ENCODE measurements at places on chromosomes 12 and 14.

GRCh38 chr14:75979071-75979571, 2.7 kb downstream of the TGFB3 start:
- DNase-seq: peak; percentile 3

- no peak for DNase-seq
These were observed 25.6 kb downstream of the ALDH2 start for GRCh38 chr12:111792155-111792855.

DNA sequence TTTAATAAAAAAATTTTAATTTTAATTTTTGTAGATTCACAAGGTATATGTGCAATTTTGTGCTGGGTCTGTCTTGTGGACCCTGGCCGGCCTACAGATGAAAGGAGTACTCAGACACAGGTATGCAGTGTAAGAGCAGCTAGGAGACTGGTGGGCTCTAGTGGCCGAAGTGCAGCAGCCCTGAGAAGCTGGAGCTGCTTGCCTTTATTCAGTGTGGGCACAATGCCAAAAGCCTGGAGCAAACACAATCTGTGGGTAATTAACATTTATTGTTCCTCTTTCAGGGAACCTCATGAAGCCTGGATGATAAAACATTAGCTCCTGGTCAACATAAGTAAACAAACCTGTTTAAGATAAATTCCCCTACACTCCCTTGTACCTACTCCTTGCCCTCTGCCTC, 135.7 kb upstream of the SEL1L start:
- DNase-seq: no peak

DNA sequence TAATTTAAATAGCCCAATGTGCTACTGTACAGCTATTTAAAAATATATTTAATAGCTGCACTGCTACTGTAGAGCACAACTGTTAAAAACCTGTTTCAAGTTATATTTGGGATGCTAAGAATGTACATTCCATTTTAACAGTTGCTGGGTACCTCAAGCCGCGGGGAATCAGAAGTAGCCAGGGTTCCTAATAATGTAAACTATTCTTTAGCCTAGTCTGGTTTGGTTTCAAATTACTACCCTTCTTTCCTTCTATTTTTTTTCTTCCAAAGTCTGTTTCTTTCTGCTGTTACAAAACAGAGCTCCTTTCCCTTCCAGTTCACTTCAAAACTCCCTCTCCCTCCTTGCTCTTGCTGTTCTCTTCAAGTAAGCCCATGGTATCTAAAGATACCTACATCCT, 21.3 kb downstream of the SCAF11 start:
- no peak for DNase-seq

DNA sequence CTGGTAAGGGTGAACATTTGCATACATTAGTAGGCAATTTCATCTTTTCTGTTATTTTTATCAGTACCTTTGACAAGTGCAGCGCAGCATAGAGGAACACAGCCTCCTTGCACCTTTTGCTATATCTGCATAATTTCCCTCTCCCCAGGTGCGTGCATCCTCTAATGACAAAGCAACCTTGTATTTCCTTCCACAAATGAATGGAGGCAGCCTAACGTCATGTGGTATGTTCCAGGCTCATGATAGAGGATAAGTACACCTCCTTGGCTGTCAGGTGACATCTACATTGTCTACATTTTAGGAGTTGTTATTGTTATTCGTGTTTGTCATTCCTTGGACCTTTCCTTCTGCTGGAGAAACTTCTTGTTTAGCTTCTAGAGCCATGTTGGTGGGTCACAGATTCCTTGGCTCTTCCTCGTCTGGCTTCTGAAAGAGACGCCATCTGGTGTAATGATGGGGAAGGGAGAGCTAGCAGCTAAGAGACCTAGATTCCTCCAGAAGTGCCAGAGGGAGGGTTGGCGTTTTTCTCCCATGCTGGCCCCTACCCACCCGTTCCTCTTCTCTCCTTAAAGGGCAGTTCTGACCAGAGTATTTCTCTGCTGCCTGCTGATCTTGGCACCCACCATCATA, 37.0 kb downstream of the EVL start:
- DNase-seq: no peak

GRCh38 chr14:32542507-32542906, 213.4 kb downstream of the AKAP6 start:
- DNase-seq: no peak

DNA sequence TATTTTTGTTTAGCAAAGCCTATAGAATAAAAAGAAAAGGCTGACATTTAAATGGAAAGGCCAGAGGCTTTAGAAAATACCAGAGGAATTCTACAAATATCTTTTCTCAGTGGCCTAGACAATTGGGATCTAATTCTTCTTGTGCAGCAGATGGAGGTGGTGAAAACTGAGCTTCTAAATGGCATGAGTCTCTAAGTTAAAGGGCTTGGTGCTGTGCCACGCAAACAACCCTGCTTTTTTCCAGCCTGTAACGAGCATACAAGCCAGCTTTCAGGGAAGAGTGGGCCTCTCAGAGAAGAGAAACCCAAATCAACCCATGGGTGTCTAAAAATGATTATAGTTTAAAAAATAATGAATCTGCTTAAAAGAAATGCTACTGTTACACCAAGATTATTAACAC, 237.9 kb upstream of the NAV3 start:
- no peak for DNase-seq

DNA sequence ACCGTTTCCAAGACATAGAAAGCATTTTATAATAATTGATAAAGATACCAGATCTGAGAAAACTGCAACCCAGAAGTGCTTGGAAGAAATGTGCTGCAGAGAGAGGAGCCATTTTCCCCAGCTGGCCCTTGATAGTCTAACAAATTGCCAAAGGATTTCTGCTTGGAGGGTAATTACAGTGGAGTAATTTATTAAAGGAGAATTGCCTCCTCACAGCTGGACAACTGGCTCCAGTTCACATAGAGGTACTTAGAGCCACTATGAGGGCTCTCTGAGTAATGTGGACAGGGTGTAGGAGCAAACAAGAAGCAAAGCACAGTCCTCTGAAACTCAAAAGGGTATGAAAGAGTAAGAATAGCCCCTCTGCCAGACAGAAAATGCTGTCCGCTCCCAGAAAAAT, 335.6 kb downstream of the SYT1 start:
- DNase-seq: no peak

- DNase-seq: no peak
These were observed 444.1 kb upstream of the TMEM132C start for GRCh38 chr12:127822809-127823411.

GRCh38 chr12:50550530-50551223, 45.9 kb downstream of the DIP2B start:
- no peak for DNase-seq

DNA sequence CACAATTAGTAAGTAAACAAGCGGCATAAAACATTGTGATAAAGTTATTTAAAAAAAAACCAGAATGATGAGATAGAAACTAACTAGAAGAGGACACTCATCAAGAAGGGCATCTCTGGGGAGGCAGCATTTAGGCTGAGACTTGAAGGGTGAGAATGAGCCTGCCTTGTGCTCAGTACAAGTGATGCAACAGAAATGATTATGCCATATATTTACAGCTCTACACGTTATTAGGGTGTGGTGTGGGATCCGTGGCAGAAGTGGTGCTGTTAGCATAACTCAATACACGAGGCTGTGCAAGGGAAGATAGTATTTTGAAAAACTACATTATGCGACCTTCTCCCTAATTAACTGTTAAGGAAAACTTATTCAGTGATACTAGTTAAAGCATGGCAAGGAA, 178.5 kb upstream of the ATF7IP start:
- DNase-seq: no peak

DNA sequence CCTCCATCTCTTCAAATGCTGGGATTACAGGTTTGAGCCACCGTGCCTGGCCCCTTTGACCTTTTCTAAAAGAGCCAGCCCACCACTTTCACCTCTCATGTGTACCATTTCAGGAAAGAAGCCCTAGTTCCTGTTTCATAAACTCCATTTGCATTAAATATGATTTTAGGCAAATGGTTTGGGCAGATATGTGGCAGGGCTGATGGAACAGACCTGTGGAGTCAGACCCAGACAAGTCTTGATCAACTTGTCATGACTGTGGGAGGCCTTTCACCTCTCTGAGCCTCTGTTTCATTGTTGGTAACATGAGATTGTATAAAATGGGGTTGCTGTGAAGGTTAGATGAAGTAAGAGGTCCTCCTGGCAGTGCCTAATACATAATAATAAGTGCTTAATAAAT, 5.2 kb upstream of the MAP3K9 start:
- DNase-seq: no peak

GRCh38 chr12:26231921-26232320, 36.5 kb downstream of the SSPN start:
- no peak for DNase-seq

DNA sequence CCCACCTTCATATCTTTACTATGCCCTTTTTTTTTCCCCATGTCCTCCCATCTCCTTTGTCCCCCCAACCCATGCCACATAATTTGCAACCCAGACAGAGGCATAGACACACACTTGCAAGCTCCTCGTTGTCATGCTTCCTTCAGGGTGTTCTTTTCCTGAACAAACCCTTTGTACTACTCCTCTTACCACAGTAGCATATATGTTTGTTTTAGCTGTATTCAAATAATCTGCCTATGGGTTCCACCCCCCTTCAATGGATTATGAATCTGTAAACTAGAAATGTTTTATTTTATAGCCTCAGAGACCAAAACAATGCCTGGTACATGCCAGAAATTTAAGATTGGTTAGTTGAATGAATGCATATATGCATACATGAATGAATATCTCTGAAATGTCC, 307.1 kb upstream of the E2F7 start:
- DNase-seq: no peak

- no peak for DNase-seq
These were observed 918.7 kb downstream of the AACS start for GRCh38 chr12:125983784-125984500.

GRCh38 chr12:26514364-26514763, 318.6 kb downstream of the ITPR2 start:
- DNase-seq: no peak

GRCh38 chr14:75254381-75254822, 24.2 kb upstream of the FOS start:
- DNase-seq: no peak

- DNase-seq: no peak
These were observed 177.3 kb upstream of the NUDT4 start for GRCh38 chr12:93200291-93200917.

- DNase-seq: peak; percentile 55
These were observed 759 bp upstream of the KLC1 start for GRCh38 chr14:103628221-103628683.

DNA sequence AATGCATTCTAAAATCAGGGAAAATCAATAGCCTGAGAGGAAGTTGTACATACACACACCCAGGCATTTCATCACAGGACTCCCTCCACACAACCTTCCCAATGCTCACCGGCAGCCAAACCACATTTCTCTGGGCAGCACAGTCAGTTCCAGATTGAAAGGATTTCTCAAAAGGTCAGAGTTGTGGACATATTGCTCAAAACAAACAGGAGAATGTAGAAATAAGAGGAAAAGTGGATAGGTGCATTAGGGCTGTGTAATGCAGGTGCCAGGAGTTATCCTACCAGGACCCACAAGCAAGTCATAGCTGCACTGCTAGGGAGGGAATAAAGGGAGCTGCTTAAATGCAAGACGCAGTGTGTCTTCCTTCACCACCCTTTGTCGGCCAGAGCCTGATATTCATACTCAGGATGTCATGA, 62.9 kb downstream of the GCH1 start:
- DNase-seq: no peak

DNA sequence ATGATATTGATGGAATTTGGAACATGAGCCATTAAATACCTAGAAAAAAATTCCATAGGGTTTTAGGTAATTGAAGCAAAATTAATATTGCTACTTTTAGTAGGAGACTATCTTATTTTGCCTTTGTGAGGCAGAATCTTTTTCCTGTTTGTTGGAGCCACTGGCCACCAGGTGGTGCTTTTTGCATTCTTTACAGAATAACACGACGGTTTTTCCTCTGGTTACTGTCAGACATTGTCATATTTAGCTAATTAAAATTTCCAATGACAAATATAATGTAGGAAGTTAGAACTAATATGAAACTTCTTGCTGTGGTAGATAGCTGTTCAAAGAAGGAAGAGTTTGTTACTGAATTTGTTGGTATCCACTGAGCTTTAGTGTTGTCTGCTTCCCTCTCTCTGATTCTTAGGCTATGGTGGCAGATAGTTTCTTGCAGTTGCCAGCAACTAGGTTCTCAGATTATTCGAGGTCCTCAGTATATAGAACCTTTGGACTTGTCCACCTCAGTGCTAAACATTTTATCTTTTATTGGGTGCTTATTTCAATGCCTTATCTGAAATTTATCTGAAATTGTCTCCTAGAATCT, 25.7 kb downstream of the RAB21 start:
- peak; percentile 35 for DNase-seq

- no peak for DNase-seq
These were observed 32.7 kb downstream of the VCPKMT start for GRCh38 chr14:50083467-50084337.

DNA sequence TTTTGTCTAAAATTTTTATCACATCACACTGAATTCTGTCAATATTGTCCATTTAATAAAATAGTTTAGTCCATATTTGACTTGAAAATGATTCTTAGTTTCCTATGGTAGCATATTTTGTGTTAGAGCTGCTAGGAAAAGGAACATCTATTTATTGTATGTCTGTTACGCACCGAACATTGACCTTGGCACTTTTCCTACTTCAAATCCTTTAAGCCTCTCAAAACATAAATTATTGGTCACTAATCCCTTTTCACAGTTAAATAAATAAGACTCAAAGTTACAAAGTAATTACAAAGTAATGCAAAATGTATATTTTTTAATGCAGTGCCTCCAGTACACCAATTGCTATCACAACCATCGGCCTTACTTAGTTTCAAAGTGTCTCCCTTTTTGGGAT, 28.5 kb downstream of the DCN start:
- DNase-seq: no peak

DNA sequence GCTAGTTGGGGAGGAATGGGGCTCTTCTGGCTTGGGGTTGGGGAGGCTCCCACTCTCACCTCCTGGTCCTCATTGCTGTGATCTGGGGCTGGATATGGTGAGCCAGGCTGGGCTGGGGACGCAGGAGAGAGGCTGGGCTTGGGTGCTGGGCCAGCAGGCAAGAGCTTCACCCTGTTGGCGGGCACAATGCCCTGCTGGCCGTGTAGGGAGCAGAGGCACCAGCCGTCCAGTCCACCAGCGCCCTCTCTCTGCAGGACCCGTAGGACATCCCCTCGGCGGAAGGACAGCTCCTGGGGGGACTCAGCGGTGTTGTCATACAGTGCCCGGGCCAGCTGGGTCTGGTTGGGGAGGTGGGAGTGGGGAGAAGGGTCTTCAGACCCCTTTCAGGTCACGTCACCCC, 4.5 kb downstream of the EFS start:
- no peak for DNase-seq

DNA sequence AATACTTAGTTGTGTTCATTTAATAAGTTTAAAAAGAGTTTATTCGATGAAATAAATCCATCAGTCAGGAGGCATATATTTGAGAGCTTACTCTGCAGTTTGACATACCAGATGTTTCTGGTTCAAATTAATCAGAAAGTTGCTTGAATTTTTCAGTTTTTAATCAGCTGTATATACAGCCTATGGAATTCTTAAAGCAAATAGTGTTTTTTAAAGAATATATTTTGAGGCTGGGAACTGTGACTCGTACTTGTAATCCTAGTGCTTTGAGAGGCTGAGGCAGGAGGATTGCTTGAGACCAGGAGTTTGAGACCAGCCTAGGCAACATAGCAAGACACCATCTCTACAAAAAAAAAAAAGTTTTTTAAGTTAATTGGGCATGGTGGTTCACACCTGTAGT, 112.1 kb downstream of the MON2 start:
- DNase-seq: no peak

- no peak for DNase-seq
These were observed 23.8 kb downstream of the ANO2 start for GRCh38 chr12:5921027-5921909.
